ENCODE measurements at places on chromosomes 2 and 18. TPM values are rescaled to one million over a fixed set of nuclear protein-coding genes. Genes with fewer than 3 reads are reported as not detected.

CLEC4F gene
- not detected for total RNA-seq

LRRTM4 gene
- 0.16 TPM for total RNA-seq

RAPGEF4 gene
- 12.8 TPM for total RNA-seq

MOCOS gene
- 9.7 TPM for total RNA-seq

GRCh38 chr2:155157065-155157464 lies 458.6 kb downstream of the KCNJ3 start:
- DNase-seq: no peak
- no peaks in the 10 kb centered on the region for H3K27me3 ChIP-seq
- H3K4me1 ChIP-seq: no peaks in the 10 kb centered on the region
- H3K36me3 ChIP-seq: no peaks in the 10 kb centered on the region

- H3K4me1 ChIP-seq: no peaks in the 10 kb centered on the region
- H3K36me3 ChIP-seq: no peaks in the 10 kb centered on the region
- no peak overlapping the region for H3K4me3 ChIP-seq
- H3K27me3 ChIP-seq: no peaks in the 10 kb centered on the region
- H3K27ac ChIP-seq: no peak overlapping the region
Observed at GRCh38 chr2:118791483-118791882, 56.0 kb downstream of the EN1 start.

DNA sequence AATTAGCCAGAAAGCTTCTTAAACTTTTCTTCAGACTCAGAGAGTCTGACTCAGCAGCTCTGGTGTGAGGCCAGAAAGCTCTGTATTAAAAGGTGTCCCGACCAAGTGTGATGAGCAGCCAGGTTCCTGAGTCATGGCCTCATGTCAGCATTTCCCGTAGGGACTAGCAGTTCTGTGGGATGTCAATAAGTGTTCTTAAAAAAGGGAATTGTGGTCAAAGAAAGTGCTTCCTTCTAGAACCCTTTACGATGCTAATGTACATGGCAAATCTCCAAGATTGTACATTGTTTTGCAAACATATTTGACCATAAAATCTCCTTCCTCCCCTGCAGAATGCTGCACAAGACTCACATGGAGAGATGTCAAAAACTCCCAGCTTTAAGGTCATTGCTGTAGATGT lies 80.1 kb downstream of the PLA2R1 start:
- H3K4me1 ChIP-seq: peaks cover 13% of the 10 kb centered on the region
- no peak for DNase-seq
- H3K27ac ChIP-seq: peak overlapping the region; percentile 66
- no peak overlapping the region for H3K4me3 ChIP-seq
- H3K27me3 ChIP-seq: no peaks in the 10 kb centered on the region

- H3K27me3 ChIP-seq: no peaks in the 10 kb centered on the region
- H3K4me3 ChIP-seq: no peak overlapping the region
- no peaks in the 10 kb centered on the region for H3K36me3 ChIP-seq
- H3K27ac ChIP-seq: peak overlapping the region; percentile 48
- H3K4me1 ChIP-seq: no peaks in the 10 kb centered on the region
Observed at GRCh38 chr2:74925361-74925786, 33.1 kb upstream of the POLE4 start.

DNA sequence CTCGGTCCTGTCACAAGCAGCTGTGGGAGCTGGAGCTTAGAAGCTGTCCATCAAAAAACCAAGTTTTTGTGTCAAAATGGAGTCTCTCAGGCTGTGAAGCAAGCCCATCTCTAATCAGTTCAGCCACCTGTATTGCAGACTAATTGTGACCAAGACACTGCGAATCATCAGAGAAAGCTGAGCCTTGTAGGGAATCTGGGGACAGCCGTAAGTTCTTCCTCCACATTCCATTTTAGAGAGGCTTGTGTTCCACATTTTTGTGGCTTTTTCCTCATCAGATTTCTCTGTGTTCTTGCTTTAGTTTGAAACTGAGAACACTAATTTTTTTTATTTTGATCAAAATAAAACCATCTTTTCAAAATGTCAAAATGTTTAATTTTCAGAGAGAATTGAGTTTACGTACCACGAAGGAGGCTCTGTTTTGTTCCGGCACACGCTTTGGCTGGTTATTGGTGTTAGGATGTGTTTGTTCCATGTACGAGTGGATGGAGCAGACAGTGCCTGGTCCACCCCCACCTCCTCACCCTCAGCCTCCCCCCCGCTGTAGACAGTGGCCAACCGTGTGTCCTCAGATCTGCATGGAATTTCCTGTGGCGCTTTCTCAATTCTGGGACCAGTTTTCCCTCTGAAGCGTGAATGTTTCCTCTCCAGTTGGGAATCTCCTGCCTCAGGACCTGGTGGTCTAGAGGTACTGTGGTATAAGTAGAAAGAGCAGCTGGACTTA lies 140.8 kb downstream of the AGAP1 start:
- no peak overlapping the region for H3K4me3 ChIP-seq
- H3K27ac ChIP-seq: no peak overlapping the region
- H3K36me3 ChIP-seq: no peaks in the 10 kb centered on the region
- DNase-seq: no peak

DNA sequence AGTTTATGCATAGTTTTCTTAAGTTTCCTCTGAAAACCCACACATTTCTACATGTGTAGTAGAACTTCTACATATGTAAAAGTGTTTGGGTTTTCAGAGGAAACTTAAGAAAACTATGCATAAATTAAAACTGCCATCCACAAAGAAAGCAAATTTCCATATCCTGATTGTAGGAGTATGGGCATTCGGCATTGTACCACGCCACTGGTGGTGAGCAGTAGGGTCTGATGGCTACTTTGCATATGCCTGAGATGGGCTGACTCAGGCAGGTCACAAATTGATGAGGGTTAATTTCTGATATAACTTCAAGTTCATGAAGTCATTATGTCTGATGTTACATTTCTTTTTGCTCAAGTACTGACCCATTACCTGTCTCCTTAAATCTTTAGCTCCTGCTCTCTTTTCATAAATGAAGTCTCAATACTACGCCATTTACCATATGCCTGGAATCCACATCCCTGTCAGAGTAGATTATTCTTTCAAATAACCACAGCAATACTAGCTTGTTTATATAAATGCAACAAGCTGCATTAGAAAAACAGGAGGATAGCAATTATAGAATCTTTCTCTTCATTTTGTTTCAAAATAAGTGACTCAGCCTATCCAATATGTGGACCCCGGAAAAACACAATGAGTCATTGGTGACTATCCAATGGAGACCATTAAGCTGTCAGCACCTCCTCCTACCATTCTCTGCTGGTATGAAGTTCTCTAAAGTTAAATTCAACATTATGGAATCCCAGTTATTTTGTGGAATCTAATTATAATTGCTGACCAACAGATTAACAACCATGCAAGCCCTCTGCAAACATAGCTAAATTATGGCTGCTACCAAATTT lies 355.2 kb upstream of the UBE2E3 start:
- no peaks in the 10 kb centered on the region for H3K36me3 ChIP-seq
- no peak for DNase-seq
- H3K27ac ChIP-seq: no peak overlapping the region
- no peaks in the 10 kb centered on the region for H3K27me3 ChIP-seq
- no peak overlapping the region for H3K4me3 ChIP-seq

- no peak for DNase-seq
- H3K4me3 ChIP-seq: no peak overlapping the region
- H3K36me3 ChIP-seq: no peaks in the 10 kb centered on the region
- H3K27ac ChIP-seq: no peak overlapping the region
- no peaks in the 10 kb centered on the region for H3K27me3 ChIP-seq
Observed at GRCh38 chr2:161102770-161103450, 57.3 kb upstream of the TANK start.

- H3K27ac ChIP-seq: no peak overlapping the region
- no peaks in the 10 kb centered on the region for H3K36me3 ChIP-seq
- H3K4me3 ChIP-seq: no peak overlapping the region
- H3K4me1 ChIP-seq: no peaks in the 10 kb centered on the region
- DNase-seq: no peak
Observed at GRCh38 chr2:43879261-43879660, 40.5 kb downstream of the ABCG8 start.

DNA sequence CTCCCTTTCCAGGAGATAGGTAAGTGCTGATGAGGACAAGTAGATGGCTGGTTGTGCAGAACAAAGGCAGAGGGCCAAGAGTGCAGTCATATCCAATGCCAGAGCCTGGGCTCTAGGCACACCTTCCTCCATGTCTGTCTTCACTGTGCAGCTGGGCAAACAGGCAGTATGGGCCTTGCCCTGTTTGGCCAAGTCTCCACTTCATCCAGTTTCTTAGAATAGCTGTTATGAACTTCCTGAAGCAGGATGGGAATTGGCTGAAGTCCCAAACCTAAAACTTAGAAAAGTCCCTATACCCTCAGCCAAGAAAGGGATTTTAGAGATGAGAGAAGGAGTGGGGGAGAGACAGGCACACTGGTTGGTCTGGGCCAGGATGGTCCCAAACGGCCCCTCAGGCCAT lies 37.5 kb upstream of the CYP26B1 start:
- no peak overlapping the region for H3K4me3 ChIP-seq
- H3K27ac ChIP-seq: no peak overlapping the region

DNA sequence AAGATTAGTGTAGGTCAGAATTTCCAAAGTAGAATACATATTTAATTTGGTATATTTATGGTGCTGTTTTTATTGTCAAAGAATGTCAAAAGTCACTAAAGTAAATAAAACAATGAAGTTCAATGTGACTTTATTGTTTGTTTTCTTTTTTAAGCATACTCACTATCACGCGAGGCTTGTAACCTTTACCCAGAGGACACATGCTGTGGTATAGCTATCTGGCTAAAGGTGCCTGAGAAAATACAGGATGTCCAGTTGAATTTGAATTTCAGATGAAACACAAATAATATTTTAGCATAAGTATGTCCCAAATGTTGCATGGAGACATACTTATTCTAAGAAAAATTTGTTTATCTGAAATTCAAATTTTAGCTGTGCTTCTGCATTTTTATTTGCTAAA lies 103.3 kb upstream of the KLF7 start:
- no peaks in the 10 kb centered on the region for H3K27me3 ChIP-seq
- no peak overlapping the region for H3K4me3 ChIP-seq
- H3K27ac ChIP-seq: no peak overlapping the region
- no peaks in the 10 kb centered on the region for H3K4me1 ChIP-seq
- H3K36me3 ChIP-seq: no peaks in the 10 kb centered on the region
- no peak for DNase-seq

- H3K27ac ChIP-seq: peak overlapping the region; percentile 11
- no peaks in the 10 kb centered on the region for H3K4me1 ChIP-seq
- no peak for DNase-seq
Observed at GRCh38 chr2:132374551-132374950, 42.1 kb upstream of the GPR39 start.

GRCh38 chr2:45040786-45041185 lies 31.5 kb upstream of the SIX2 start:
- no peak overlapping the region for H3K27ac ChIP-seq
- H3K27me3 ChIP-seq: no peaks in the 10 kb centered on the region

- H3K4me1 ChIP-seq: no peaks in the 10 kb centered on the region
- no peaks in the 10 kb centered on the region for H3K27me3 ChIP-seq
- no peak overlapping the region for H3K4me3 ChIP-seq
- DNase-seq: no peak
- H3K36me3 ChIP-seq: no peaks in the 10 kb centered on the region
Observed at GRCh38 chr18:35460736-35461161, 37.0 kb downstream of the INO80C start.

DNA sequence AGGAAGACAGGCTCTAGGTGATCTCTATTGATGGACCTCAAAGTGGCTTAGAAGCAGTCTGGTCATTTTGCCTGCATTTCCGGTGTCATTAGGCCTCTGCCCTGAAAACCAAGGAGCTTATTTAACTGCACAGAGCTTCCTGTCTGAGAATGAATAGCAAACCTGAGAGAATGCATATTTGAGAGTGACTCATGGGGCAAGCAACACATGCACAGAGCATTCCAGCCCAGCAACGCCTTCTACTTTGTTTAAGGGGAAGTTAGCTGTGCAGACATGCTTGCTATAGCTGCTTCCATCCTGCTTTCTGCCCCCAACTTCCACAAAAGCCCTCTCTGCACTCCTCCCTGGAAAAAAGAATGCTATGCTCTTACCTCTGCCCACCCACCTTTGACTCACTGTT lies 232.8 kb downstream of the GRB14 start:
- no peak overlapping the region for H3K4me3 ChIP-seq
- H3K4me1 ChIP-seq: no peaks in the 10 kb centered on the region
- no peak overlapping the region for H3K27ac ChIP-seq
- no peaks in the 10 kb centered on the region for H3K36me3 ChIP-seq
- DNase-seq: no peak

- no peak for DNase-seq
- no peaks in the 10 kb centered on the region for H3K27me3 ChIP-seq
Observed at GRCh38 chr2:45182667-45183295, 173.5 kb upstream of the SIX2 start.

All from breast epithelium (tissue), 4 donors.